Activated CD4-positive, alpha-beta T cell treated with anti-CD3 and anti-CD28 coated beads, Interleukin-2, amount 10 ng/mL, durations not matched to agents 7 days and 5 days (primary cell): ENCODE measurements at places on chromosomes 6 and 20. TPM values are rescaled to one million over a fixed set of nuclear protein-coding genes. Genes with fewer than 3 reads are reported as not detected.
A peak's percentile ranks its signal among the peaks of the same experiment; 100 is the strongest.

DNA sequence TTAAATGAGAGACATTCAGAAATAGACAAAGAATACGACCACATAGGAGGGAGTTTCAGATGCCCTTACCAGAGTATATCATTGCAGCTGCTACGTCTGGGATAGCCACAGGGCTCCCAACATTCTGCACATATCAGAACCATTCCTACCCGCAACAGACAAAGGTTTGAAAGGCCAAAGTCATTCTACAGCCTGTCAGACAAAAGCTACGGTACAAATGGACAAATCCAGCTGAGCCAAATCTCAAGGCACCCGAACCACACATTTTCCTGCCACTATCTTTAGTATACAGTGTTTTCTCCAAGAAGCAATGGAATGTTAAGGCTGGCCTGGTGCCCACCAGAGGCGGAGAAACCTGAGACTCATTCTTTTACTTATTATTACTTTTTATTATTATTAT, 30.5 kb upstream of the LYRM2 start:
- no peak for DNase-seq

GRCh38 chr6:126204126-126204525, 135.8 kb upstream of the CENPW start:
- no peak for DNase-seq

Gene PI3
- not detected for total RNA-seq

GRCh38 chr6:38234934-38235682, 404.6 kb downstream of the BTBD9 start:
- no peak for DNase-seq

Gene FLRT3
- total RNA-seq = not detected

DNA sequence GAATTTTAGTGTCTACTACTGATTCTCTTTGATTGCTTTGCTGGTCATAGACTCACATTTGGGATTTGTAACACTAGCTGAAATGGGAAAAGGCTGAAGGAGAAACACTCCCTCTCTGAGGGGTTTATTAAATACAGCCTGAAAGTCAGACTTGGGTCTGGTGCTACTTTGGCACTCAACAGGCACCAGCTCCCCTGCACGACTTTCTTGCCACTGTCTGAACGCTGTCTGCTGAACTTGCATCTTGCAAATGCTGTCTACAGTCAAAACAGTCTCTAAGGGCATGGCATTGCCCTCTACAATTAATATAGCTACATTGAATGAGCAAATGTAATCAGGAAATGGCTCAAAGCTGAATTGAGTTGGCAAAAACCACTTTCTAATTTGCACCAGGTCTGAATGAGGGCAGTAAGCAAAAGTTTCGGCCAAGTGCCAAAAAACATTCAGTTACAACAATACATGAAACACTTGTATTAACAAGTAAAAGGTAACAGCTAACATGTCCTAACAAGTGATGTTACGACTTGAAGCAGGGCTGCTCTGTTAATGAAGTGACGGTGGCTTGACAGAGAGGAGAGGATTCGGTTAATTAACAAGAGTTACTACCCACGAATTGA, 119.5 kb downstream of the FOXC1 start:
- no peak for DNase-seq

DNA sequence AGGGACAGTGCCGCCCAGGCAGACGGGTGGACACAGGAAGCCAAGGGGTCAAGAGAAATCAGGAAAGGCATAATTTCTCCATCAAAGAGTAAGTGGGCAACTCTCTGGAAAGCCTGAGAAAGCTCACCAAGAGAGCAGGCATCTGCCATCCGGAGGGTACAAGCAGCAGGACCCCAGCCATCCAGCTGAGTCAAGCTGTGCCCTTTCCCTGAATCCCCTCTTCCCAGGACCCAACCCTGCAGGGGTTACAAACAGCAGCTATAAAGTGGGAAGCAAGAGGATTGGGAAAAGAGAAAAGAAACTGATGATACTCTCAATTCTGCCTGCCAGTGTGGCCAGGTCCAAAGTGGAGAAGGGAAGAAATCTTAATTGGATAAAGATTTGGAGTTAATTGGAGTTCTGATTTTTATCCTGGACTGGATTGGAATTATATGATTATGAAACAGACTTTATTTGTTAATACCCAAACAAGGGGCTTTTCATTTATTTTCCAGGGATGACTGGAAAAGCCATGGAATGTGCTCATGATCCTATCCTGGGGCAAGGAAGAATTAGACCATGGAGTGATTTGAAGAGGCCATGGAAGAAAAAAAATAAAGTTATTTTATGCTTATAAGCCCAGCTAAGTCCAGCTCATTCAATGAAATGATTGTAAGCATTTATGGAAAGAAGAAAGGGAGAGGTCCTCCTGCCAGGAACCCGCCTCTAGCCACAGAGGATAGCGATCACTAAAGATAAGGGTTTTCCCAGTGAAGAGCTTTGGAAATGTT, 34.9 kb downstream of the NHLRC1 start:
- no peak for DNase-seq

DNA sequence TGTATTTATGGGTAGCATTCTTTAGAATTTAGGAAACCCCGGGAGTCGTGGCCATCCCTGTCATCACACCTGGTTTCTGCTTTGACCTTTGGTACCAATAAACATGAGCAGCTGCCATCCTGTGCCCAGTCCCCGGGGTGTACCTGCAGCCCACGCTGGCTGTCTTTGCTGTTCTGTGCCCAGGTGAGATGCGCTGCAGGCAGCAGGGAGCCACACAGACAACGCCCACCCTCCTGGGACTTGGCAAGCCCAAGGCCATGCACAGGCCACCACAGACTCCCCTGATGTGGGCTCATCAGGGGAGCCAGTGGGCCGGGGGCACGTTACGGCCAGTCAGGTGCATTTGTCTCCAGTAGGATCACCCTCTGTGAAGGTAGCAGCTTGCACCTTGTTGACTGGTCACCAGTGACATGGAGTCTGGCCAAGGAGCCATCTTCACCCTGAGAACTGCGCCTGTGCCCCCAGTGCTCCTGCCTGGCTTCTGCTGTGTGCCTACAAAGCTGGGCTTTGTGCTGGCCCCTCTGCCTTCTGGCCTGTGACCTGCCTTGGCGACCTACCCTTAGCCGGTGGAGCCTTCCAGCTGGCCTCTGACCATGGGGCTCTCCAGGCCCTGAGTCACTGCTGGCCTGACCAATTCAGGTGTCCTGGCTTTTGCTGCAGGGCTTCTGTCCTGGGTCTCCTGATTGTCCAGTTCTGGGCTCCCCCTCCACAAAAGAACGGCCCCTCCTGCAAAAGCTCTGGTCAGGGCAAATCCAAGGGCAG, 14.2 kb upstream of the UNC93A start:
- DNase-seq = no peak

- no peak for DNase-seq
These were observed 18.1 kb downstream of the KLHL32 start for GRCh38 chr6:96942676-96943075.

GRCh38 chr20:63530788-63531160, 6.4 kb downstream of the PTK6 start:
- no peak for DNase-seq

- DNase-seq = no peak
These were observed 320.1 kb upstream of the FKBP1C start for GRCh38 chr6:62891065-62891647.

Gene GTF3C6
- total RNA-seq = 98.7 TPM

- DNase-seq = no peak
These were observed 86.2 kb upstream of the BEND6 start for GRCh38 chr6:56868687-56869086.

DNA sequence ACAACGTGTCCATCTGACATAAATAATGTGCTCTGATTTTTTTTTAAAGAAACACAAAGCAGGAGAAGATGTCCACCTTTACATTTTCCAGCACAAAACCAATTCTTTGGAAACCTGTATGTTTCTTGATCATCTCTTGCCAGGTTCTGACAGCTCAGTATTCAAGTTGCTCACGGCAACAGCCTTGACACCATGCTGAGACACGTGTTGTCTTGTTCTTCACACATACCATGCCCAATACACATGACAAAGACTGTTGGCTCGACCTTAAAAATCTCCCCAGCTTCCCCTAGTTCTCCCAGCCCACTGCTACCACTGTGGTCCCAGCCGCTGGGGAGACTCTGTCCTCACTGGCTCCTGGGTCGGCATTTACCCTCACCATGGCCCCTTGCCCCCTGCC, 518.9 kb downstream of the PREX1 start:
- no peak for DNase-seq

GRCh38 chr6:111487661-111488060, 4.6 kb upstream of the REV3L start:
- peak; percentile 31 for DNase-seq

DNA sequence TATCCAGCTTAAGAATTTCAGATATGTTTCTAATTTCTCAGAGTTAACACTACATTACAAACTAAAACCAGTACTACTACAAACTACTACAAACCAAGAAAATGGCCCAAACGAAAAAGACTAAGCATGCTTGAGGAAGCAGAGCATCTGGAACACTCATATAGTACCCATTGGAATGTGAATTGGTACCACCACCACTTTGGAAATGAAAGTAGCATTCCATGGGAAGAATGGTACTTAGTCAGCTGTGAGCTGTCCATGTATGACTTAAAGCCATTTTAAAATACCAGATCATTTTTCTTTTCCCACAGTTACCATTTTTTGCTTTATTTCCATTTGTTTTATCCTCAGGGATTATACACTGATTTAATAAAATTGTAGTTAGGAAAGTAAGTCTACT, 30.5 kb downstream of the FBXO9 start:
- DNase-seq = no peak

DNA sequence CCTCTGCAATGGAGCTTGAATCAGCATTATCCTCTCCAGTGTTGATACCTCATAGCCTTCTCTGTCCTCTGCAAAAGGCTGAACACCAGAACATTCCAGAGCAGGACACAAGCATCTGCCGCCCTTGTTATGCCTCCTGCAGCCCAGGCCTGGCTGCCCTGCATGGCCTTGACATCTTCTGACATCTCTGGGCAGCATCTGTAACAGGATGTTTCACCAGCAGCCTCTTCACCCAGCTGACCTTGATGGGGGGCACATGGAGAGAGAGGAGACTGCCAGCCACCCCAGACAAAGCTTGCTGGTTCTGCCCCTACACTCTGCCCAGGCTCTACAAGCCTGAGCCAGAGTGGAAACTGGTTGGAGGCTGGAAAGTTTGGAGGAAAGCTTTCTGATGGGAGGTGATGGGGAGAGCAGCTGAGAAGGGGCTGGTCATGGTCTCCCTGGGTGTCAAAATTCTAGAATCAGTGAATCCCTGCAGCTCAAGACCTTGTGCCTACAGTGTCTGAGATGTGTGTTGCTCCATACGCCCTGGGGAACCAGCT, 145.1 kb downstream of the MRPL14 start:
- no peak for DNase-seq

GRCh38 chr20:43727980-43728590, 1.3 kb upstream of the GTSF1L start:
- DNase-seq = peak; percentile 23

DNA sequence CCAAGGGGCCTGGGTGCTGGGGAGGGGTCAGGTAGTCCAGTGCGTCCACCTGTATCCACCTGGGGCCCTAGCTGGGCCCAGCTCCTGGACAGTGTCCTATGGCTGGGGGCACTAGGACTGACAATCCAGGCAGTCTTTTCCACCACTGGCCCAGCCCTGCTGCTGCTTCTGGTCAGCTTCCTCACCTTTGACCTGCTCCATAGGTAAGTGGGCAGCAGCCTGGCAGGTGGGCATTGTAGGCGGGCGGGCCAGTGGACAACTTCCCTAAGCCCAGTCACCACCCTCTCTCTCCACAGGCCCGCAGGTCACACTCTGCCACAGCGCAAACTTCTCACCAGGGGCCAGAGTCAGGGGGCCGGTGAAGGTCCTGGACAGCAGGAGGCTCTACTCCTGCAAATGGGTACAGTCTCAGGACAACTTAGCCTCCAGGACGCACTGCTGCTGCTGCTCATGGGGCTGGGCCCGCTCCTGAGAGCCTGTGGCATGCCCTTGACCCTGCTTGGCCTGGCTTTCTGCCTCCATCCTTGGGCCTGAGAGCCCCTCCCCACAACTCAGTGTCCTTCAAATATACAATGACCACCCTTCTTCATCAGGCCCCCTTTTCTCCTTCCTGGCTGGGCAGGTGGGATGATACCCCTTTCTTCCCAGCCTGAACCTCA, 584 bp downstream of the C20orf141 start:
- no peak for DNase-seq

DNA sequence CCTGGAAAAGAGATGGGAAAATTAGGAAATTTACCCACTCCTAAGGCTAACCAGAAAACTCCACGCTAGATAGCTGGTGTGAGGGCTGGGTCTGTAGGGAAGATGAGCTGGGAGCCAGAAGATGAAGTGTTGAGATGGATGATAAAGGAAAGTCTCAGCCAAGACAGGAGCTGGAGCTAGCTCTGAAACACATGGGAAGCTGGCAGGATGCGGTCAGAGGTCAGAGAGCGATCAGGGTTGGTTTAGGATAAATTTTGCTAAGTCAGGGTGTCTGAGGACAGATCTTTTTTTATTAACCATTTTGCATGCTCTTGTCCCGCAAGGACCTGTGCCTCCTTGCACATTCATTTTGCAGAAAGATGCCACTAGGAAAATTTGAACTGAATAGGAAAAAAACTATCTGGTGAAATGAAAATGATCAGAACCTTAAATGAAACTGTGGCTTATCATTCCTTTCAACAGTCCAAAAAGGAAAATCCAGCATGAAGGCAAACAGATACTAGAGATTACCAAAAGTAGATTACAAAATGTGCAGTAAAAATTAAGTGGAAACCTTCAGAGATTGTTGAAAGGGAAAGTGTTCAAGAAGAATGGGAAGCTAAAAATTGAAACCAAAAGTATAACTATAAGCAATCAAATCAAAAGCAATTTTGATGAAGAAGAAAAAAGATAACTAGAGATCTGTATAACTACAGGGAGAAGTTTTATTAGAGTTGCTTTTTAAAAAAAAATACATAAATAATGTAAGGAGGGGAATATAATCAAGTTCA, 10.7 kb upstream of the EDN1 start:
- DNase-seq = no peak

Gene EDN3
- 0.22 TPM for total RNA-seq

Gene SCUBE3
- total RNA-seq = not detected

Gene NRM
- 58.8 TPM for total RNA-seq

- no peak for DNase-seq
These were observed 16.3 kb downstream of the NOX3 start for GRCh38 chr6:155439376-155439775.

DNA sequence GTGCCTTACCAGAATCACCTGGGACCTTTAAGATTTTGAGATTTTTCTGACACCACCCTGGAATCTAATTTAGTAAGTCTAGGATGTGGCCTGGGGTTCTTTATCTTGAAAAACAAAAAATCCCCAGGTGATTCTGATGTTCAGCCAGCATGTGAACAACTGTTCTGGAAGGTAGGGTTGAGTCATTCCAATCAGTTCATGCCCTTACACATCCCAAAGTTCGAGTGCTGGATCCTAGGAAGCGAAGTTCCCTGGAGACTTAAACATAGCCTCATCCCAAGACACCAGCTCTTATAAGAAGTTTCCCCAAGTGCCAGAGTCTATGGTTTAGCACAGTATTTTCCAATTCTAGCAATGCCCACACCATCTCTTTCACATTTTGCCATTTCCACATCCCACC, 6.3 kb upstream of the TSHZ2 start:
- DNase-seq = no peak
